Testis (tissue), 5 donors: ENCODE measurements at places on chromosomes 1 and 21.
A peak's percentile ranks its signal among the peaks of the same experiment; 100 is the strongest.

- no peak for DNase-seq
Observed at GRCh38 chr1:24122776-24123175, 10.8 kb upstream of the MYOM3 start.

DNA sequence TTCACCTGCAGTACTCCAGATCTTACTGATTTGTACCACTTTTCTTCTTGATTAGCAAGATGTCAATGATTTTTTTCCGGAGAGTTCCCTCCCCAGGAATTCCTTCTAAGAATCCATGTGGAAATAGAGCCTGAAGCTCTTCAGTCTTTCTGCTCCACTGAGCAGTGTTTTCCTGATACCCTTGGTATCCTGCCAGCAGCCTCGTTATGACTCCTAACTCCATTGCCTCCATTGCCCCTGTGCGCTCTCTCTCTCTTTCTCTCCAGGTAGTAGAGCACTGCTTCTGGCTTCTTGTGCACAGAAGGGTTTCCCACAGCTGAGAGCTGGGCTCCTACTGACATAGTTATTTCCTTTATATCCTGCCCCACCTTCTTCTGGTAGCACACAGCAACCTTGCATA is 12.2 kb downstream of the UBE2U start:
- DNase-seq, result no peak

DNA sequence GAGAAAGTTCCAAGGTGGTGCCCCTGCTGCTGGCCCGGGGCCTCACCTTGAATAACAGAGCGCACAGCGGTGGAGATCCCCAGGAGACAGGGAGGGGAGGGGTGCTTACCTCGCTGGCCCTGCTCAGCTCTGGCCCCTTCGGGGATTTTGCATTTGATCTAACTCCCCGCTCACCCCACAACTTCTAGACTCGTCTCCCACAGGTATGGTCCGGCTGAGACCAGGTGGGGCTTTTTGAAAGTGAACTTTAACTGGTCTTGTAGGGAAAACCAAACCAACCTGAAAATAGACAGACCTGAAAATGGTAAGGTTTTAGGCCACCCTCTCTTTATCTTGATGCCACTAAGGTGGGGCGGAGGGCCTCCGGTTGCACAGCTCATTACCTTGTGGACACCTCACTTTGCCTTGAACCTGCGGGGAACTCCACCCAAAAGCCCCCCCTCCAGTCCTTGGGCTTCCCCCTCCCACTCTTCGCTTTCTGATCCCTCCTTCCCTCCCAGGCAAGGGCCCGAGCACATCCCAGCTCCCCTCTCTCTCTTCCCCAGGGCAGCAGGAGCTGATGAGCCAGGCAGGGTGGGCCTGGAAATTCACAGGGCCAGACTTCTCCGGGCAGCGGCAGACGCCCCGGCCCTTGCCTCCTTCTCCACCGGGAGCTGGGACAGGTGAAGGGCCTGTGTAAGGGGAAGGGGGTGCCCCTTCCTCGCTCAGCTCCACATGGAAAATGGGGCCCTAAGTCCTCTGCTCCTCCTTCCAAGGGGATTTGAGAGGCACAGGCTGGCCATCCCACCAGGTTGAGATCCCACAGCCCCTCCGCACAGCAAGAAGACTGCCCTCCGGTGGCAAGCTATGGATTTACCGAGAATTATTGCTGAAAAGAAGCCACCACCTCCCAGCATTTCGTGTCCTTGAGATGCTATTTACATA is 16.1 kb downstream of the TNFRSF8 start:
- DNase-seq, result peak; percentile 73

- no peak for DNase-seq
Observed at GRCh38 chr1:4115191-4115900, 215.3 kb upstream of the C1orf174 start.

GRCh38 chr1:208223136-208223535 is 21.0 kb downstream of the PLXNA2 start:
- DNase-seq, result no peak

GRCh38 chr1:32818804-32819541 is 1.5 kb downstream of the S100PBP start:
- DNase-seq, result no peak

DNA sequence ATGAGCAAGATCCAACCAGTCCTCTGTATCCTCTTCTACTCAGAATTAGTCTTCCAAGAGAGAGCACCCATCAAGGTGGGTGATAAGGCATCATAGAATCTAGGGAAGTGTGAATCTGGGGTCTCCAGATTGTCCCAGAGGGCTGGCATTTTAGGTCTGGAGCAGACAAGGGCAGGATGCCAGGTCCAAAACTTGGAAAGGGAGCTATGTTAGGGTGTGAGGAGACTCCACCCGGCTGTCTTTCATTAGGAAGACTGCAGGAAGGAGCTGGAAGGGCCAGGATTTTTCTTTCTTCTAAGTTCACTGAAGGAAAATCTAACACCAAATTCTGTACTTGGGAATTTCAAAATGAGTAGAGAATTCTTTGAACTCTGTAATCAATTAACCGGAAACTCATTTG is 86.1 kb upstream of the BMP8A start:
- DNase-seq, result no peak

DNA sequence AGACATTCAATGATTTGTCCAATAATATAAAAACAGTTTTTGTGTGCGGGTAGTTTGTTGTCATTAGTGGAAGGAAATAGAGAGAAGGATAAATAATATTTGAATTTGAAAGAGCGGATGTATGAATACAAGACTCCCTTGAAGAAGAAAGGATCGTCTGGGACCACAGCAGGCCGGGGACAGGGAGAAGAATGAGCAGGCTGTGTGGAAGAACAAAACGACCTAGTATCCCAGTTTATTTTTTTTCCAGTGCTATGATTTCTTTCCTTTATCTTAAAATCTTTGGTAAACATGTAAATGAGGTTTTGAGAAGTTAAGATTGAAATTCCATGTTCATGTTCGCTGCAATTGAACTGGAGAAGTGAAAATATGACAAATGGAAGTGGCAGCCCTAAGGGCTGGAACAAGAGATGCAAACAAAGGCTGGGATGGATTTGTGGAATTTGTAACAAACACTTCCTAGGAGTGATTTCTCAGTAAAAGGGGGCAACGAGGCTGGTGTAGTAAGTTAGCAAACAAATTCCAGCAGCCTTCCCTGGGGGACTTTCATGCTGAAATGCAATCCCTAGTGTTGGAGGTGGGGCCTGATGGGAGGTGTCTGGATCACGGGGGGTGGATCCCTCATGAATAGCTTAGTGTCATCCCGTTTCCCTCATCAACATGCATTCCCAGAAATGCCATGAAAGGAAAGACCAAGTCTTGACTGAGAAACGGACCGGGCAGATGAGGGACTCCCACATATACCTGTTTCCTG is 10.2 kb upstream of the IFI16 start:
- DNase-seq, result peak; percentile 96

- DNase-seq, result no peak
Observed at GRCh38 chr1:160744199-160744851, 5.3 kb downstream of the SLAMF7 start.

DNA sequence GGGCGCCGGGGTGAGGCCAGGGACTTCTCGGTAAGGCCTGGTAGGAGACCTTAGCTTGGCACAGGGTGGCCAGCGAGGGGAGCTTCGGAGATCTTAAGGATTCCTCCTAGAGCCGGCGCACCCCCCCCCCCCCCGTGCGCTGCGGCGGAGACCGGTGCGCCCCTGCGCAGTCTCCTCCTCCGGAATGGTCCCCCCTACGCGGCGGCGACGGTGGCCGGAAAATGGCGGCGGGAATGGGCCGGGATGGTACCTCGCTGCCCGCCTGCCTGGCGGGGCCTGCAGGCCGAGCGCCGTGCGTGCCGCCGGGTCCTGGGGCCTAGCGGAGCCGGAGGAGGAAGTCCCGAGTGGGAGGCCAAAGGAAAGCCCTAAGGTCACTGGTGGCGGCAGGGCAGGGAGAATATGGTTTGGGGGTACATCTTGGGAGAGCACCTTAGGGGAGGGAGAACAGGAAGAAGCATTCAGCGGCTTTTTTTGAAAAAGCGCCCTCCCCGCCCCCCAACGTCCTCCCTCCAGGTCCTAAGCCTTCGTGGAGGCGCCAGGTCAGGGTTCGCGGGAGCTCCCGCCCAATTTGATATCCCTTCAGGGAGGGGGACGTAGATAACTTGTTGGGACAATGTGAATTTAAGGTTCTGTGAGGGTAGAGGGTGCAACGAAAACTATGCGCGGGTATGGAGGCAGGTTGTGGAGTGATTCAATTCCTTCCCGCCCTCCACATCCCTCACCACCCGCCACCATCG is 429 bp downstream of the SRRM1 start:
- DNase-seq, result no peak

- no peak for DNase-seq
Observed at GRCh38 chr1:7857985-7858384, 5.1 kb upstream of the UTS2 start.

GRCh38 chr1:8962812-8963530 is 17.3 kb downstream of the CA6 start:
- DNase-seq, result peak; percentile 50

DNA sequence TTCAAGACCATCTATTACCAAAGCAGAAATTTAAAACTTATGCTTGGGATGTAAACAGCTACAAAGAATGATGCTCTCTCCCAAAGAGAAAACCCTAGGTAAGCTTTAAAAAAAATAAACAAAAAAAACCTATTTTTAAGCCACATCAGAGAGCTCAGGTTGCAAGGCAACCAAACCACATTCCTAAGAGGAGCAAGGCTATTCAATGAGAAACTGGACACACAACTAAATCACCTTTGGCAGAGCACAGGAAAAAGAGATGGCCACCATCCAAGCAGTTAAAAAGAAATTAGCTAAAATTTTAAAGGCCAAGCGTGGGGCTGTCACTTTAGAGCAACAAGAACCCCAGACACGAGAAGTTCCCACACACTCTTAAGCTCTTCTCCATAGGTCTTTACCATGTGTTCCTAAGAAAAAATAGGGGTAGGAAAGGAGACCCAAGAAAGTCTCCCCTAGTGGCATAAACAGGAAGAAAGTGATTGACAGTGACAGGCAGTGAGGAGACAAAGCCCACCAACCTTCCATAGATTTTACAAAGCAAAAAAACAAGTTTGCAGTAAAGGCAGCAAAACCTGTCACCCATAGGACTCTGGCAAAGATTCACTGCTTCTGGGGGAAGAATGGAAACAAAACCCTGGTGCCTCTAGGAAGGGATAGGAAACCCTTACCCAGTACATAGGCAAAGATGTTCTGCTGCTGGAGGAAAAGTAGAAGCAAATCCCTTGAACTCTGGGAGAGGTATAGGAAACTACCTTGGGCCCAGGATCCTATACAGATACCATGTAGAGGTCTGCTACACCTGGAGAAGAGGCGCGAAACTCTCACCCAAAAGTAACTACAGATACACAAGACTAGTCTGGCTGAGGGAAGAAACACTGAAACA is 68.5 kb downstream of the FOXJ3 start:
- no peak for DNase-seq

GRCh38 chr21:14850394-14850793 is 214.4 kb downstream of the NRIP1 start:
- DNase-seq, result no peak

- DNase-seq, result no peak
Observed at GRCh38 chr1:230761443-230762167, 14.4 kb downstream of the CAPN9 start.

DNA sequence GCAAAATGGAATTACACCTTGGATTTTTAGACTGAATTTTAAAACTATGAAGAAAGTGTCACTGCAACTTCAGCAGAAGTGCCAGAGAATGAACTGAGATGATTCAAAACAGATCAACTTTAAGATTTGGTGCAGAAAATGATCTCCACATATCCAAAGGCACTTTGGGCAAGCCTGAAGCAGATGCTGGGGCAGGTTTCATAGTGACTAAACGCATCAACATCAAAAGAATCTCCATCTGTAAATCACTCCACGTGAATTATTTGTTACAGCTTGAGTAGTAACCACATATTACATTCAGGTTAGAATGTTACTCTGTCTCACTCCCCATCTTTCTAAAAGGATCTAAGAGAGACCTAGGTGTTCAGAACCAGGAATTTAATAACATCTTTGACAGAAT is 329.0 kb upstream of the ESRRG start:
- DNase-seq, result no peak

GRCh38 chr21:36202726-36203602 is 46.3 kb downstream of the DOP1B start:
- no peak for DNase-seq

DNA sequence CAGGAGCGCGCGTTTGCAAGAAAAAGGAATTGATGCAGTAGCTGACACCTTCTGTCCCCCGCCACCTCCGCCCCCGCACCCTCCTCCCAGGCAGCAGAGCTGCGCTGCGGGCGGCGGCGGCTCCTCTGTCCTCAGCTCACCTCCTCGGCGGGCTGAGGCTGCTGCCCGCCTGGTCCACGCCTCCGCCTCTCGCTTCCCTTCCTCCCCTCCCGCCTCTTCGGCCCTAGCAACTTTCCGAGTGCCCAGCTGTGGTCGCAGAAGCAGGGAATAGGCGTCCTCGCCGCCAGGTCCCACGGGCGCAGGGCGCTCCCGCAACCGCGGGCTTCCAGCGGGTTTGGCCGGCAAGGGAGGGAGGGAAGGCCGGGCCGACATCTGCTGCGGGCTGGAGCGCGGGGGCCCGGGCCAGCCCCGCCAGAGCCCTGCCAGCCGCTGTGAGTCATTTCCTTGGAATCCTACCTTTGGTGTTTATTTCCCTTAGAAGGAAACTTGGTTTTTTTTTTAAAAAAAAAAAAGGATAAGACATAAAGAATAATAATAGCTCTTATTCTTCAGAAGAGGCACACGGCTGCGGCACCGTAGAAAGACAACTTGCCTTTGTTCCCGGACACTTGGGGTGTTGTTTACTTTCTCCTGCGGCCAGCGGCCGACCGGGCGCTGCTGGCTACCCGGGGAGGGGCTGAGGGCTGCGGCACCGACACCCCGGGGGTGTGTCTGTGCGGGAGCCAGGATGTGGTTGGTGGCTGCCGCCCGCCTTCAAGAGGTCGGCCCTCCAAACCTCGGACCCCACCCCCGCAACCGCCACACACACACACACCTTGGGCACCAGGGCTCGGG is 1.1 kb downstream of the SERTAD4 start:
- DNase-seq, result no peak

- no peak for DNase-seq
Observed at GRCh38 chr1:11841245-11842153, 6.1 kb downstream of the NPPA start.
